Activated CD4-positive, alpha-beta T cell treated with anti-CD3 and anti-CD28 coated beads for 24 hours (primary cell): ENCODE measurements at places on chromosomes 3 and 15.

- no peak for DNase-seq
Measured at GRCh38 chr15:88890495-88890894, 4.8 kb downstream of the HAPLN3 start.

DNA sequence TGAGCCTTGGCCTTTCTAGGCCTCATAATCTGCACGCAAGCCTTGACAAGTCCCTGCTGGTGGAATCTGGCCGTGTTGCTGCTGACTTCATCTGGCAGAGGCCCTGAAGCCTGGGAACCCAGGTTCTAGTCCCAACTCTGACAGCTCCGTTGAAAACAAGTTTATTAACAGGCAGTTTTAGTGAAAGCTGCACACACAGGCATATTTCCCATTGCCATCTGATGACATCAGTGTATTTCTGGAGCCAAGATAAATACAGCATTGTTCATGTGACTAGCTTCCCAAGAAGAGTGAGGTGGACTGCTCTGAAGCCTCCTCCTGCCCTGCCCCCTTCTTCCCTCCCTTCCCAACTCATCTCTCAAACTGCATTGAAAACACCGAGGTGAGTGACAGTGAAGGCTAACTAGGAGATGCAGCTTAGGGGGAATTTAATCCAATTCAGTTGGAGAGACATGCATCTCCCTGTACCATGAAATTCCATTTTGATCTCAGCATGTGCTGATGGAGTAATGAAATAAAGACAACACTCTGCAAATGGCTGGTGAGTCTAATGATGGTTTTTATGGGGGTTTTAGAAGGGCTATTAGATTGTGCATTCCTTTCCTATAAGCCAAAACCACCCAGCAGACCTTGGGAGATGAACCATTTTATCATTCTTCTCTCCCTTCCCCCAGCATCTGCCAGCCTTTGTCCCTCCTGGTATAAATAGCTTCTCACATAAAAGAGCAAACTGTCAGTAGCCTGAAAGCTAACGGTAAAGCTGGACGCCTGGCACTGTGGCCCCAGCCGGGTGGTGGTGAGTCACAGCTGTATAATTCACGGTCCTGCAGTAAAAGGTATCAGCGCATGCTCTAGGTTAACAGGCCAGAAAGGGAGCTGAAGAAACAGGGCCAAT is 38.0 kb downstream of the PRICKLE2 start:
- no peak for DNase-seq

DNA sequence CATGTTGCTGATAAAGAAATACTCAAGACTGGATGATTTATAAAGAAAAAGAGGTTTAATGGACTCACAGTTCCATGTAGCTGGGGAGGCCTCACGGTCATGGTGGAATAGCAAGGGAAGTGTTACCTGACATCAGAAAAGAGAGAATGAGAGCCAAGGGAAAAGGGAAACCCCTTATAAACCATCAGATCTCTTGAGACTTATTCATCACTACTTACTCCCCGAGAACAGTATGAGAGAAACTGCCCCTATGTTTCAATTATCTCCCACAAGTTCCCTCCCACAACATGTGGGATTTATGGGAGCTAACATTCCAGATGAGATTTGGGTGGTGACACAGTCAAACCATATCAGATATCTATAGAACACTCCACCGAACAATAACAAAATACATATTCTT is 904.6 kb downstream of the PDCD6IP start:
- DNase-seq = no peak

DNA sequence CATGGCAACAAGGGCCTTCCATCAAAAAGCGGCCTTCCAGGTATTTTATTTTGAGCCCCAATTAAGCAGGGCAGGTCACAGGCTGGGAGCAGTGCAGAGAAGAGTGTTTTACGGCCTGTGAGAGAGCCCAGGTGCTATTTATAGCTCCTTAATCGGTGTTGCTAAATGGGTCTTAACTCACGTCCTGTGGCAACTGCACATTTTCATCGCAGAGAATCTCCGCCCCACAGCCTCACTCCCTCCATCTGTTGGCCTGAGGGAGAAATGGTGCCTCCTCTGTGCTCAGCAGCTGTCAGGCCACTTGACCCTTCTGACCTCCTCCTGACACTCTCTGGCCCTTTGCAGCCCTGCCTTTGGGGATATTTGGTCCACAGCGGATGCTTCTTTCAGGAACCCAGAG is 58.6 kb downstream of the SPSB4 start:
- DNase-seq = no peak

- DNase-seq = no peak
Measured at GRCh38 chr15:57599296-57599810, 7.6 kb downstream of the MYZAP start.

- DNase-seq = no peak
Measured at GRCh38 chr15:57463360-57463759, 87.1 kb downstream of the CGNL1 start.

GRCh38 chr3:107430996-107431245 is 53.7 kb downstream of the CCDC54 start:
- peak; percentile 28 for DNase-seq

DNA sequence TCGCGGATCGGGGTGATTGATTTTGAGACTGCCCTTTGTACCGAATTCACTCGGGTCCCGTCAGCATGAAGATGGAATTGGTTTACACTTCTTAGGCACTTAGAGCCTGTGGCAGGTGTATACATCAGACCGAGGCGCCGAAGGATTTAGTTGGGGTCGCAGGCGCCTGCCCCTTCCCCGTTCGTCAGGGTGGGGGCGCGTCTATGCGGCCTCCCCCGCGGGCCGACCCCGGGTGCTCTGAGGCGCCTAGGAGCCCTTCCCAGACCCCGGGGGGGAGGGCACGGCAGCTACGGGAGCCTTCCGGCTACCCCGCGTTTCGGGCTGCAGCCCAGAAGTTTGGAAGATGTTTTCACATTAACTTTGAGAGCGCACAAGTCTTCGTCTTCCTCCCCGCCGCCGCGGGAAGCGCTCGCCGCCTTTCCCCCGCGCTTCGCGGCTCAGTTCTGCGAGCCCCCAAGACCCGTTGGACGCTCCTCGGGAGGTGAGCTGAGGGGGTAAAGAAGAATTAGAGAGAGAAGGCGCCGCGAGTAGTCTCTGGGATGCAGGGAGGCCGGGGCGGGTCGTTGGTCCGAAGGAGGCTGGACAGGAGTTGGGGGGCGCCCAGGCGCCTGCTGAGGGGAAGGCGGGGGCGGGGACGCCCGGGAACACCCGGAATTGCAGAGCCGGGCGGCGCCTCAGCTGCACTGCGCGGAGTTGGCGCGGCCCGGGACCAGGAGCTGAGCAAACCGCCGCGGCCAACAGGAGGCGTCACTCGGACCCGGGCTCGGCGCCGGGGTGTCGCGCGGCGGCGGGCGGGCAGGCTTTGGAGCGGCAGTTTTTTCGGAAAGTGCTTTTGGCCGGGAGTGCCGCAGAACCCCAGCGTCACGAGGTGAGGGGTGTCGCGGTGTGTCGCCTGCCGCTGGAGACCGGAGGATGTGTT is 780 bp downstream of the TIPARP start:
- DNase-seq = peak; percentile 18

- no peak for DNase-seq
Measured at GRCh38 chr15:96888764-96889163, 558.3 kb downstream of the NR2F2 start.

DNA sequence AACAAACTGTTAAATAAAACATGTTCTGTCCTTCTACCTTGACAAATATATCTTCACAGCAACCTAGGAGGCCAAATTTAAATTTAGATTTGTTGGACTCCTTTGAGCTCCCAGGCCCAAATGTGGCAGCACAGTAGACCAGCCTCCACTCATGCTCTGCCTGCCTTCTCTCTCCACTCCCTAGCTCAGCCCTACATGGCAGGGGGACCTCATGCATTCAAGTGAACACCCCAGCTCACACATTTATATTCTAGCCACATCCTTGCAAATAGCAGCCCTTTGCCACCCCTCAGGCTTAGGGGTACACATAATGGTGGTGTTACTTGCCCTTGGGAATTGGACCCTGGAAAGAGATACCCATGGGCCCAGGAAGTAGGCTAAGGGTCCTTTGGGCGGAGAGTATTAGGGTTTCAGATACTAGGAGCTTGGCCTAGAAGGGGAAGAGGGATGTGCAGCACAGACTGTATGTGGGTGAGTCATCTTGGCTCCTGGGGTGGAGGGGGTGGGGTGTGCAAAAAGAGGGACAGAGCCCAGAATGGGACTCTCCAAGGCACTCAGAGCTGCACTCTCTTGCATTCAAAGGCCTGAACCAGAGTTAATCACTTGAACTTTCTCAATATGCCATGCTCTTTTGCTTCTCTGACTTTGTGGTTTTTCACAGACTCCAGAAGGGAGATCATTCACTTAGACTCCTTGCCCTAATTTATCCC is 268.4 kb upstream of the ROPN1 start:
- DNase-seq = no peak

DNA sequence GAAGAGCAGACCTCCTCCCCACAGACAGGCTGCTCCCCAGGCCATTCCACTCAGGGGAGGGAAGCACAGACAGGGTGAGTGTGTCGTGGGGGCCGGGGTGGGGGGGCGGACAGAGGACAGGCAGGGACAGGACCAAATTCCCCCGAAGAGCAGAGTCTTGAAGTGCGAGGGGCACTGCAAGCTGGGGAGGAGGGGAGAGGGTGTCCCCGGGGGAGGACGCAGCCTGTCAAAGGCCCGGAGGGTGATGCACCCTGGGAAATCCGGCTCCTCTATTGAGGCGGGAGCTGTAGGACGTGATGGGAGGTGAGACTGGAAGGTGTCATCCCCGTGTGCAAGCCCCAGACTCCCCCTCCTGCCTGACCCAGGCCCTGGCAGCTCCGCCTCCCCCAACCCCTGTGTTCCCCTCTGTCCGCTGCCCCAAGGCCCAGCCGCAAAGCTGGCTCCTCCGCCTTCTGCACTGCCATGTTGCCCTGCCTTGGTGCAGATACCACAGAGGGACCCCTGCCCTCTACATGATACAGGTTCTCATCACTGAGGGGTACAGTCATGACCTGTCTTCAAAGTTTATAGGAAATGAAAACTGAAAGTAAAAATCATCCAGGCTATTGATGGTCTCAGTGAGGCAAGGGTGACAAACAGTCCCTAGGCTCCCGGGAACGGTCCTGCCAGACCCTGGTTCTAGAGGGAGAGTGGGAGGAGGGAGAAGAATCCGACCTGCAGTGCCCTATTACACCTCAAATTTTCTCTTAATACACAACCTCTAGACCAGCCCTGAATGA is 76.3 kb upstream of the IQSEC1 start:
- DNase-seq = no peak

DNA sequence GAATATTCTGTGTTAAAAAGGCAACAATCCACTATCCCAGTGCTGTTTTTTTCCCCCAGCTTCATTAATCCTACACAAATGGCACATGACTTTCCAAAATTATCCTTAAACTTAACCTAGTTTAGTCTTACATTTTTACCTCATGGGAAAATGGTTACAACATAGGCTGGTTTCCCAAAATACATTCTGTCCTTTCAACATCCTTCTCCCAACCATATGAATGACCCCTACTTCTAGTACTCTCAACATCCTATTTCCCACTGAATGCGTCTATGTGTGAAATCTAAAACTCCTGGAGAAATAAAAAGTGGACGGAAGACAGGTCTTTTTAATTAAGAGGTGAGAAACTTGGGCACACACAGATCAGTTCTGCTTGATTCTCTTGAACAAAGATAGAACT is 33.3 kb downstream of the ATOSA start:
- no peak for DNase-seq

DNA sequence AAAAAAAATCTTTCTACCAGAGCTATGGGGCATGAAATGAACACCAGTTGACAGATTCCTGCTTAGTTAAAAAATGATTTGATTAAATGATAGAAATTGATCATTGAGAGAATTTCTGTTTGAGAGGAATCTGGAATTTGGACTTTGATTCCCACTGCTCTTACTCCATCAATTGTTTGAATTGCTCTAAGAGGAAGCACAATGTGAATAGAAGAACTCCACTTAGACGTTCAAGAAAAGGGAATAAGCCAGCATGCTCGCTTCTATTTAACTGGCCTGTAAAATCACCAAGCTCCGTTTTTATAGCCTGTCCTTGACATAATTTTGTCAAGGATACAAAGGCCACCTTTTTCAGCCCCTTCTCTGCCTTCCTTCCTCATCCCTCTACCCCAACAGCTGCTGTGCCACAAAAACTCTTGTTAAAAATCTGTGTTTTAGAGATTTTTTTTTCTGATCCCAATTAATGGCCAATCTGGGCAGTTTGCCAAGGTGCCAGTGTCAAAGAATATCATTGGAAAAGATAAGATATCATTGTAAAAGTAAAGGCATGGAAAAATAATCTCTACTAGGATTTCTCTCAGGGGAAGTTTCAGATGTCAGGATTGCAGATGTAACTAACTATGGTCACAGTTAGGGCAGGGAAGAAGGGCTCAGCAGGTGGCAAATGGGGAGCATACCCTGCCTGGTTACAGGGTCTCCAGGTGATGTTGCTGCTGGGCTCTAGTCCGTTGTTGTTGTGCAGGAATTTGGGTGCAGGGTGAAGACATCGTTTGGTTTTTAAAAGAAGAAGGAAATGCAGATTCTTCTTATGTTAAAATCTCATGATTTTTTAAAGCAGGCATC is 301.8 kb upstream of the PDZRN3 start:
- no peak for DNase-seq

GRCh38 chr3:3633761-3634160 is 165.5 kb upstream of the LRRN1 start:
- DNase-seq = no peak

DNA sequence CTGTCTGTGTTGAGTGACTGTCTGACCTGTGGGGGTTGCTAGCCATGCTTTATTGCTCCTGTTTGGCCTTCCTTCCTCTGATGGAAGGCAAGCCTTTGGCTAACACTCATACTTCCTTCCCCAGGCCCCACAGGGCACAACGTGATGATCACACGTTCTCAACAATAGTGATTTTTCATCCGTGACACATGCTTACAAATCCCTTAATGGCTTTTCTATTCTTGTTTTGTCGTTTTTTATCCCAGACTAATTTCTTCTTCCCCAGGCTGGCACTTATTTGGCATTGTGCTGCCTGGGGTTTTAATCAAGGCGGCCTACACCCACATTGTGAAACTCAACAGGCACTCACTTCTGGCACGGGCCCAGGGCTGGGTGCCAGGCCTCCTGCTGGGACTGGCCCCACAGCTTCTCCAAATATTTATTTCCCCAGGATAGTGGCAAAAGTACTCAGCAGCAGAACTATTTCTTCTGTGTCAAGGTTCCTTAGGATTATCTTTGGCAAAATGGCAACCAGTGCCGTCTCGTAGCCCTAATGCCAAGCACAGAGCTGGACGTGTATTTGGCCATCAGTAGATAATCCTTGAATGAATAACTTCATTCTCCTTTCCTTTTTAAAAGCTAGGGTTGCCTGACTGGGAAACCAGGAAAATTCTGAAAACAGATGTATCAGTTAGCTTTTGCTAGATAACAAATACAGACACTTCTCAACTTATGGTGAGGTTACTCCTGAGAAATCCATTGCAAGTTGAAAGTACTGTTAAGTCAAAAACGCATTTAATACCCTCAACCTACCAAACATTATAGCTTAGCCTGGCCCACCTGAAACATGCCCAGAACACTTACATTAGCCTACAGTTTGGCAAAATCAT is 30.6 kb downstream of the CMTM7 start:
- no peak for DNase-seq

GRCh38 chr3:113501597-113501996 is 13.4 kb downstream of the SPICE1 start:
- DNase-seq = no peak

- no peak for DNase-seq
Measured at GRCh38 chr3:71061581-71061980, 521.9 kb downstream of the FOXP1 start.
